Stimulated activated CD8-positive, alpha-beta memory T cell treated with anti-CD3 and anti-CD28 coated beads, Interleukin-2, amount 100 ng/mL, for 48 hours (primary cell): ENCODE measurements at places on chromosomes 4 and X.

DNA sequence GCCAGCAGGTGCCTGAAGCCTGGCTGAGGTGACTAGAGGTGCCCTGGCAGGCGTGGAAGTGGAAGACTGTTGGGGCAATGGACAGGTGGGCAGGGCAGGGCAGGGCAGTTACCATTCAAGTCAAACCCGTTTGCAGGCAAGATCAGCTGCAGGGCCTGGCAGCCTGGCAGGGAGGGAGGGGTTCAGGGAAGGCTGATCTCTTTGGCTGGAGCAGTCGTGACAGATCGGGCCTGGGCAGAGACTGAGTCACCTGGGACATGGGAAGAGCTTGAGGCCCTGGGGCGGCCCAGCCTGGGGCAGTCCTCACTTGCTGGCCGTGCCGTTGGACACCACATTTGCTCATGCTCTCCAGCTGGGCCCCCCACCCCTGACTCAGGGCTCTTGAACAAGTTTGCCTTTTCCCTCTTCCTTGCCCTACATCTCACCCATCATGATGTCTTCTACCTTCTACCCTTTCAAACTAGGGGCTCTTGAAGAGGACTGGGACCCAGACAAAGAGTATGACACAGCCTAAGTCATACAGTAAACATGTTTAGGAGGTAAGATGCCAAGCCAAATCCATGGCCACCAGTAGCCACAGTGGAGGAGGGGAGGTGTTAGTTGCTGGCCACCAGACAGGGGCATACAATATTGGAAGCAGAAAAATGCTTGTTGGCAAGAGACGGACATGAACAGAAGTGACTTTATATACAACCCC, 2.0 kb upstream of the ZNF185 start:
- DNase-seq: no peak

- no peak for DNase-seq
Observed at GRCh38 chrX:154370300-154371016, 4.0 kb downstream of the FLNA start.

DNA sequence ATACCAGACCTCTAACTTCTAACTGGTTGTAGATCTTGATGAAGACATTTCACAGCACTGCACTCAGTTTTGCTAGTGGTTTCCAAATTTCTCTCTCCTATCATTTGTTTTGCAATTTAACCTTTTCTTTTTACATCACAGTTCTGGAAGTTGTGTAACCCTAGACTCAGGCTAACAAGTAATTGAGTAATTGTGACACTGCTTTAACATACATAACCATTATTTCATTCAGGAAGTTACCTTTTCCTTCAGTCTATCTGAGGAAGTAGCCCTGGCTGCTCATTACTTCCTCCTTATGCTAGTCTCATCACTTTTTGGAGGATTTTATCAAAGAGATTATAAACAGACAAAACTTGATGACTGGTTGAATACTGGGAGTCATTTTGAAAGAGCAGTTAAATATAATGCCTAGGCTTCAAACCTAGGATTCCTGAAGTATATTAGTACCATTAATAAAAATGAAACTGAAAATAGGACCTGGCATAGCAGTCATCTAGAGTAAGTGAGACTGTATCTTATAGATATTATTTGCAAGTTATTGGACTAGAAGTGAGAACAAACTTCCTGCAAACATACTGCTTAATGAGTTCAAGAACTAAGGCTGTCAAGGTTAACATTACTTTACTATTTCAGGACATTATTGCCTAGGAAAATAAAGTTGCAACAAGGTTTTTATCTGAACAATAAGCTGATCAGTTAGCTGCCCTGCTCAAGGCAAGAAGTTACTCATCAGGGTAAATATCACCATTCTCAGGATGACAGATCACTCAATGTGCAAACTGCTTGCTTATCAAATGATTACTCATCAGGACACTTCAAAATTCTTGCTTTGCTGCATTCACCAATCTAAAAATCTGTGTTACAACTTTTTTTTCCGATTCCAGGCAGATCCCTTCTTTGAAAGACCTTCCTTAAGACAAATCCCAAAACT, 25.6 kb upstream of the TEX13C start:
- no peak for DNase-seq

GRCh38 chr4:109211671-109212070, 90.8 kb downstream of the COL25A1 start:
- DNase-seq: no peak

GRCh38 chr4:42498040-42498439, 100.8 kb downstream of the SHISA3 start:
- no peak for DNase-seq

- no peak for DNase-seq
Observed at GRCh38 chrX:153449368-153450113, 3.7 kb upstream of the TREX2 start.

DNA sequence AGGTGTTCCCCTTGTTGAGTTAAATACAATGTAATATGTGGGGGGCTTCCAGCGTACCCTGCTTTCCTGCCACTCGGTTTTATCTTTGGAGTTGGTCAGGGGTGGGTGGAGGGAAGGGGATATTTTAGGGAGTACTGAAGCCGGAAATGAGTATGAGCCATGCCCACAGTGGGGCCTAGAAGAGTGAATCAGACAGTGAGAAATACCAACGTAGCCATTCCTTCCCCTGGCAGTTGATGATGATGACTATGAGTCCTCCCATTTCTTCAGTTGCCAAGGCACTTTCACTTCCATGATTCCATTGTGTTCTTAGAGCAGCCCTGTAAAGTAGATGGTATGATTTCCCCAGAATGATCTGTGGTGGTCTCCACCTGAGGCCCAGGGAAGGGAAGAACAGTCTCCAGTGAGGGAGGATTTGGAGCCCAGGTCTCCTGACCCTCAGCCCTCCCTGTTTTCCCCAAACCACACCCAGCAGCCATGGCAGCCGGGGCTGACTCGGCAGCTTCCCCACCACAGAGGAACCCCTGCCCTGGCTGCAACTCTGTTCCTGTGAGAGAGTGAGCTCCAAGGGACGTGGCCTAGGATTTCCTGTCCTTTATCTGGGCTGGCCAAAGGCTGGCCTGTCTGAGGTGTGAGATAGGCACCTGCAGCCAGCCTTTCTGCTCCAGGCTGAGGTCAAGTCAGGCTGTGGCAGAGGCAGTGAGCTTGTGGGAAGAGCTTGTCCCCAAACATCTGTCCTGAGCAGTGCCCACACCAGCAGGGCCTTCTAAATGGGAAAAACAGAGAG, 52.7 kb downstream of the STARD8 start:
- DNase-seq: no peak

DNA sequence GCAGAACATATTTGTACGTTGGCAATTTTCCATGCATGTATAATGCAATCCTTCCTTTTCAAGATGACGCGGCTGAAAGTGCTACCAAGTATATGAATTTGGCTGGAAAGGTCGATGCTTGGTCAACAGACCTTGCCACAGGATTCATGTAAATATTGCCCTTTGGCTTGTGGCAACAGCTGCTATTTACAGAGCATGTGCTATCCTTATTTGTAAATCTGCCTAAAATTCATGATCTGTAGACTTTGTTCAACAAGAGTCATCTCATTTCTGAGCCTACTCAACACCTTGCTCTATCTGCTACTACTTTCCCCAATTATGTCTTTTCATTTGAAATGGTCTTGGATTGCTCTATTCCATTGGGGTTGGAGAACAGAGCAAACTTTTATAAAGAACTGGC, 1.9 kb upstream of the SMARCA1 start:
- DNase-seq: no peak

- DNase-seq: no peak
Observed at GRCh38 chrX:9857575-9858474, 71.6 kb downstream of the SHROOM2 start.

DNA sequence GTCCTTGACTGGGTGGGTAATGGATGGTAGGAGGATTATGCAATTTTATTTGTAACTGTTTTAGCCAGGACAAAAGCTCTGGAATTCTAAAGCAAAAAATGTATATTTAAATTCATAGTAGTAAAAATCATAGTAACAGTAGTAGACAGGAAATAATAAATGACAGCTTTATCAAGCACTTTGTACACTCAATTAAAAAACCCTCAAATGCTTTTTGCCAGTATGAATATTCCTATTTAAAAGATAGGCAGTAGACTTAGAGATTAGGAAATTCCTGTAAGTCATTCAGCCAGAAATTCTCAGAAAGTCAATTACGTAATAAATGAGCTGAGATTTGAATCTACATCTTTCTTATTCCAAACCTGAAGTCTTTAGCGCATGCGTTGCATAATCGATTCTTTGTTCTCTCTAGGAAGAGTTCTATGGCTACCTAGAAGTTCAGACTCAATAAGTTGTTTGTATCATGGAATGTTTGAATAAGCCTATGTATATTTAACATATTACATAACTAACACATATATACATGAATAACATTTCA, 2.5 kb downstream of the AADAT start:
- DNase-seq: no peak

- DNase-seq: no peak
Observed at GRCh38 chr4:180197471-180197870, 2045.7 kb upstream of the TENM3 start.

DNA sequence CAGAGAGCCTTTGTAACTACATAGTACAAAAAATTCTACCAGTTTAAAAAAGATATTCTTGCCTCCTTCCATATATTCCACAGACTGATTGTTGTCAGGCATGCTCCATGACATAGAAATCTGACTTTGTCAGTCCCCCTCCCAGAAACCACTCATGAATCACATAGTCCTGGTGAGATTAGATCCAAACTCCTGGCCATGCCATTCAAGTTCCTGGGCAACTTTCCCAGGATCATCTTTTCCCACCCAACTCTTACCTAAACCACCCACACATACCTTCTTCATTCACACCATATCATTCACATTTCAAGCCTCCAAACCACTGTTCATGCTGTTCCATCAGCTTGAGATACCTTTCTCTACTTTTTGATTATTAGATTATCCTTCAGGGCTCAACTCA, 46.4 kb downstream of the SLC16A2 start:
- no peak for DNase-seq

DNA sequence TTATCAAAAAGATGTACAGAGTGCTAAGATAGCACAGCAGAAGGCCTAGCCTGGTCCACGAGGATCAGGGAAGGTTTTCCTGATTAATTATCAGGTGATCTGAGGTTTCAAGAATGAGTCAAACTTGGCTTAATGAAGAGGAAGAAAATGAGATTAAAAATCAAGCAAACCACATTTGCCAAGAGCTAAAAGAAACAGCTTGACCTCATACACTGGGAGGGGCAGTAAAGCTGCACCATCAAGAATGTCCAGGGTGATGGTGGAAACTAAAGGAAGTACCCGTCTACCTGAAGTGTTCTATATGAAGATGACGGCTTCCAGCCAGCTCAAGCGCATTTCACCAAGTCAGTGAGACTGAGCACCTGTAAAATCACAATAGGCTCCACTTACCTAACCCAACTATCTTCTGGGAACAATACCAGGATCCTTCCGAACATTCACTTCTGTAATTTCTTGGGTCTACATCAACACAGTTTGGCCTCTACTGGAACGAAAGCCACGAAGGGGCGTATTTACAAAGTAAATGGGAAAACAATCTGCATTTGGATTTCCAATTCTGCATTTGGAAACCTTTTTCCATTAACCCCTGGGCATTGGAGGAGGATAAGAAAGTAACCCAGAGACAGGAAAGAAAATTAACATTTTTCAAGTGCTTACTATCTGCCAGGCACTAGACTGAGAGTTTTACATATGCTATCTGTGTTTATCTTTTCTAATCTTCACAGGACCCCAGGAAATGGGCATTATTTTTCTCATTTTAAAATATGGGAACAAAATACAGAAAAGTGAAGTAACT, 114.0 kb upstream of the DCLK2 start:
- no peak for DNase-seq

DNA sequence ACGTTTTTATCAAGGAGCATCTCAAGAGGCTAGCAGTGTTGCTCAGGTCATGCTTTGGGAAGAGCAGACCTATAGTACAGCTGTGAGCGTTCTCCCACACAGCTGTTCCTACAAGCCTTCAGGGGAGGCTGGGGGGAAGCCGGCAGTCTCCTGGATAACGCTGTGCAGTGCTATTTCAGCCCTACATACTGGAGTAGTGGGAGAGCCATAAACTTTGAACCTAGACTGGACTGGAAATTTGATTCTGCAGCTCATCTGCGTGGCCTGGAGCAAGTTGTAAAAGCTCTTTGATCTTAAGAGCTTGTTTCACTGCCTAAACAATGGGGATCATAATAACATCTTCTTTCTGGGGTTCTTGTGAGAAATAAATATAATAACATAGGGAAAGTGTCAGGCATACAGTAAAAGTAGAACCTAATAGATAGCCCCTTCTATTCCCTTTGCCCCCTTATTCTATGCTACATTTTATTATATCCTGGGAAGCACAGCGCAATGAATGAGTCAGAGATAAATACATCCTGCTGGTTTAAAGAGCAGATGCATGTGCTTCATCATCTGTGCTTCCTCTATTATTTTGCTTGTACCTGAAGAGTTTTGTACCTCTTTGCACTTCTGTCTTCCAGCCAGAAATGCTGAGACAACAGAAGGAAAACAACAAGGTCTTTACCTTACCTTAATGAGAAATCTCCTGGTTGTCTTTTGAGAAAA, 14.7 kb upstream of the AMBN start:
- no peak for DNase-seq

GRCh38 chr4:8351931-8352367, 82.4 kb downstream of the HTRA3 start:
- DNase-seq: no peak

GRCh38 chr4:124854968-124855367, 142.4 kb upstream of the ANKRD50 start:
- DNase-seq: no peak

GRCh38 chrX:149198980-149199732, 305.9 kb downstream of the IDS start:
- peak; percentile 31 for DNase-seq

GRCh38 chrX:146755214-146755613, 54.4 kb upstream of the CXorf51B start:
- DNase-seq: no peak

- DNase-seq: no peak
Observed at GRCh38 chrX:17922303-17922702, 61.2 kb upstream of the RAI2 start.

DNA sequence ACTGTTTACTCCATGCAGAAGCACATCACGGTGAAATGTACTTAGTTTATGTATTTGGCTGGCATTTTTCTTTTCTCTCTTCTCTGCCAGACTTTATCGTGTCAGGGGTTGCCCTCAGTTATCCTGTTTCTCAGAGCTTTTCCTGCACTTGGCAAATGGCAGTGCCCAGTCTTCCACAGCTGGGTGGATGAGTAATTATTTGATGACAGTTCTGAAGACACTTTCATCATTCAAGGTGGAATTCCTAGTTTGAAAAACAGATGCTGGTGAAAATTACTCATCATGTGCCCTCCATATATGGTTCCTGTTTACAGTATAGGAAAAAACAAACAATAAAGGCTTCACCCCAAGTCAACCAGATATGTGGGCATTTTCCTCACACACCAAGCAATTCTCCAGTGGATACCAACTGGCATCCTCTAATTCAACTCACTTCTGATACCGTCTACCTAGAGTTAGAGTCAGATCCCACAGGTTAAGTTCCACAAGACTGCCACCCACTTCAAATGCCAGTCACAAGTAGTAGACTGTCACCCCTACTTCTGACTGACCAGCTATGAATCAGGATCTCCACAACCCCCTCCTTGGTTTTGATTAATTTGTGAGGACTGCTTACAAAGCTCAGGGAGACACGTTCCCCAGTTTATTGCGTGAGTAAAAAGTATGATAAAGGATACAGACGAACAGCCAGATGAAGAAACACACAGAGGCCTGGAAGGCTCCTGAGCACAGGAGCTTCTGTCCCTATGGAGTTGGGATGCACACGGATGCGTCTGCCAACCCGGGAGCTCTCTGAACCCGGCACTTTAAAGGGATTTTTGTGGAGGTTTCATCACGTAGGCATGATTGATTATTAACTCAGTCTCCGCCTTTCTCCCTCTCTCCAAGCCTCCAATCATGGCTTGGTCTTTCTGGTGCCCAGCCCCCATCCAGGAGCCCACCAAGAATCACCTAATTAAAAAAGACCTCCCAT, 72.9 kb downstream of the CLDN34 start:
- no peak for DNase-seq
